ENCODE measurements at places on chromosomes 3 and 15.

- no peak for DNase-seq
Measured at GRCh38 chr3:29871087-29871486, 590.2 kb downstream of the RBMS3 start.

GRCh38 chr3:46947981-46948791 is 28.4 kb downstream of the CCDC12 start:
- DNase-seq, result no peak

GRCh38 chr15:81264072-81264857 is 59.7 kb downstream of the STARD5 start:
- no peak for DNase-seq

DNA sequence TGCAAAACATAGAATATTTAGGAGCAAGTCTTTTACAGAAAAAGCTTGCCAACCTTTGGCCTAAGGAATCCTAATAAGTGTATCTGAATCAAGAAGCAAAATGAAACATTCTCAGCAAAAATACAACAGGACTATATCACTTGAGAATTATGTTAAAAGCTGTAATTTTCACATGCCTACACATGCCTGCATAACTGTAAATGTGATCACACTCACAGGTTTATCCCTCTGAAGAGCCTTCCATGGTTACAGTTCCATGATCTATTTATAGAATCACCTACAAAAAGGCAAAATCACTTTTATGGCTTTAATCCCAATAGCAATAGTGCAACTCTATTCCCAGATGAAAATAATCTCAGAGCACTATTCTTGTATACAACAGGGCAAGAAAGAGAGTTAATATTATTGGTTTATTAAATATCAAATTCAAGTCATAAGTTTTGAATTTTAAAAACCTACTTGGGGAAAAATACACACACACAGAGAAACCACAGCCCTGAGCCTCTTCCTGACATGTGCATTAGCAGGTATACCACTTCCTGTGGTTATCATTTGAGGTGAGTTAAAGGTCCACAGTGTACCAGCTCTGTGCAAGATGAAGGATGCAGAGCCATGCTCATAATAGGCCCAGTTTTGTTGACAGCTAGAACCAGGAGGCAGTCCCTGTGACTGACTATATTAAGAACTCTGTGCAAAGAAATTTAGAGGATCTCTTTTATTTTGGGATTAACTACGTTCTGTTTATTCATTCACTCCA is 252.5 kb upstream of the TGFBR2 start:
- DNase-seq, result no peak

Measured in pons (tissue), 1 donor.